ENCODE measurements at places on chromosomes 12 and 14.

DNA sequence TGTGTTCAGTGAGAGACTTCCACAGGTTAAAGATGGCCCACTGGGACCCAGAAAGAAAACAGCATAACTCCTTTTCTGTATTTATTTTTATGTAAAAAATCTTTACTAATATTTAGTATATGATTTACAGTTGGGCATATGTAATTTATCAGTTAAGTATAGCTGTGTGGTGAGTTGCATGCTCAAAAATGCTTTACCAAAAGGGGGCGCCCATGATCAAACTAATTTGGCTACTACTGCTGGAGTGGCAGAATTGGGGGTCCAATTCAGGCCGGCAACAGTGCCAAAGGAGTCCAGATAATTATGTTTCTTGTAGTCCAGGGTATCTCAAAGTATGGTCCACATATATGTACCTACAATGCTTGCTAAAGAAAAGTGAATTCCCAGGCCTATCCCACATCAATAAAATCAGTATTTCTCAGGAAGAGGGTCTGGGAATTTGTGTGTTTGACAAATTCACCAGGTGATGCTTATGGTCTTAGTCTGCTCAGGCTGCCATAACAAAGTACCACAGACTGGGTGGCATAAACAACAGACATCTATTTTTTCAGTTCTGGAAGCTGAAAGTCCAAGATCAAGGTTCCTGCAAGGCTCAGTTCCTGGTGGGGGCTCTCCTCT is 152.0 kb downstream of the KTN1 start:
- peak; percentile 4 for DNase-seq

- DNase-seq, result no peak
These were observed 62.3 kb upstream of the RFLNA start for GRCh38 chr12:124232654-124232987.

DNA sequence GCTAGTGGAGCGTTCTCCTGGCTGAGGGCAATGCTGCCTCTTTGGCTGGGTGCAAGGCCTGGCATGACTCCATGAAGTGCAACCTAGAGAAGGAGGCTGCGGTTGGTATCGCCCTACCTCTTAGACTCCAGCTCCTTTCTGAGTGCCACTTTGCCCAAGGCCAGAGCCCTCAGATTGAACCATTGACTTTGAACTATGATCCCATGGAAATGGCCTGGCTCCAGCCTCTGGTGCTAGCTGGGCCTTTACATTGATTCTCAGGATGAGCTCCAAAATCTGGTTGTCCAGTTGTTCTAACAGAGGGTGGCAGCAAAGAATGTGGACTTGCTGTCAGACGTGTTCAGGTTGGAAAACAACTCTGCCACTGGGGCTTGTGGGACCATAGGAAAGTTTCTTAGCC is 16.1 kb upstream of the SMOC1 start:
- no peak for DNase-seq

DNA sequence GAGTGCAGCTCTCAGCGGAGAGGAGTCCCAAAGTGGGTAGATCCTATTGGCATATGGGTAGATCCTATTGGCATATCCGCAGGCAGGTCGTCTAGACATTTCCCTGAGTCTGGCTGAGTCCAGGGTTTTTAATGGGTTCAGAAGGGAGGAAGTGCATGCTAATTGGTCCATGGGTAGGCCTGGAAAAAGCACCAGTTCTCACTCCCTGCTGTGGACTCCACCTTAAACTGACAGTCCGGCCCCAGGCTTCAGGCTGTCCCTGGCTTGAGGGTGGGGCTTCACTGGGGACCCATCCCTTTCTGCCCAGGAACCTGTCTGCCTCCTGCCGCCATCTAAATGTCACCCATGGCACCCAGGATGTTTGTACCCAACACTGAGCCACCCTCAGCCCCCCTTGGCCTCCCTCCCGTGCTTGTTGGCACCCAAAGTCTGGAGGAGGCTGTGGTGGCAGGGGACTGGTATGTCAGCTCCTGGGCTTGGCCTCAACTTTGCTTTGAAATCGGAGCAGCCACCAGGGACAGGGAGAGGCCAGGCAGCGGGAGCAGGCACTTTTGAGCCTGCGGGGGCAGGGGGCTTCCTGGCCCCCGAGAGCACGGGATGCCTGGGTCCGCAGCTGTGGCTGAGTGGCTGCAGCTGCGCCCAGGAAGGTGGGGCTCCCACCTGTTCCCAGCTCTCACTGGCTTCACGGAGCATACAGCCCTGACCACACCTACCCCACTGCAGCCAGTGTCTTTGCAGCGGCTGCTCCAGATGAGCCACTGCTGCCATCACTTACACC is 29.6 kb upstream of the YAF2 start:
- no peak for DNase-seq

- no peak for DNase-seq
These were observed 45.0 kb downstream of the SYNE3 start for GRCh38 chr14:95471476-95471875.

- DNase-seq, result no peak
These were observed 51.1 kb downstream of the ITPK1 start for GRCh38 chr14:93064411-93065271.

DNA sequence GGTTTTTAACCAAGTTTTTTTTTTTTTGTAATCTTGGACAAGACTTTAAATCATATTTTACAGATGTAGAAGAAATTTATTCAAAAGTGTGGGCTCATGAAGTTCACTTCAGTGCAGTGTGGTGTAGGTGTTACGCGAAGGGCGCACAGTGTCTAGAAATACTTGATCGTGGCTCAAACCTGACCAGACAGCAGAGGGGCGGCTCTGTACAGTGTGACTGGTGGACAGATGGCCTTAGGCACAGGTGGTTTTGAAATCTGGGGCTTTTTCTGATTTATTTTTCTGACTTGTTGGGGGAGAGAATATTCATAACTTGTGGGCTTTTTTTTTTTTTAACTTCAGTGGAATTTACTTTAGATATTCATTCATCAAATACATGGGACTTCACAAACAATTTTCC is 179.2 kb downstream of the PELI2 start:
- no peak for DNase-seq

GRCh38 chr12:39157696-39158342 is 252.4 kb upstream of the CPNE8 start:
- no peak for DNase-seq

- DNase-seq, result no peak
These were observed 163.4 kb downstream of the GARIN6 start for GRCh38 chr12:99810718-99811593.

DNA sequence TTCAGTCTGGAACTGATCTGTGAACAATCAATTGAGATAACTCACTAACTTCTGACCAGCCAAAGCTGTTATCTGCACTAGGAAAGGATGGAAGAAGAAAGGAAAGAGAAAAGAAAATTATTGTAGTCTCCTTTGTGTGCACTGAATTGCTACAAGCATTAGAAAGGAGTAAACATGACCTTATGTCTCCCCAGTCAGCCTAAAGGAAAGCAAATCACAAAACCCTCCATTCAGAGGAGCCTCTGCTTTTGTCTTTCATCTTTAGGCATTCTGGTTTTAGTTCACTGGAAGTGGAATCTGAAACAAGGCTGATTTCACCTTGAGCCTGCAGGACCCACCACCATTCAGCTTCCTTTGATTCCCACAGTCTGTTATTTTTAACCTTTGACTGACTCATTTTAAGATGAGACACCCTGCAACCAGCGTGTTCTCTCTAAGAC is 26.0 kb downstream of the TBX3 start:
- DNase-seq, result no peak

DNA sequence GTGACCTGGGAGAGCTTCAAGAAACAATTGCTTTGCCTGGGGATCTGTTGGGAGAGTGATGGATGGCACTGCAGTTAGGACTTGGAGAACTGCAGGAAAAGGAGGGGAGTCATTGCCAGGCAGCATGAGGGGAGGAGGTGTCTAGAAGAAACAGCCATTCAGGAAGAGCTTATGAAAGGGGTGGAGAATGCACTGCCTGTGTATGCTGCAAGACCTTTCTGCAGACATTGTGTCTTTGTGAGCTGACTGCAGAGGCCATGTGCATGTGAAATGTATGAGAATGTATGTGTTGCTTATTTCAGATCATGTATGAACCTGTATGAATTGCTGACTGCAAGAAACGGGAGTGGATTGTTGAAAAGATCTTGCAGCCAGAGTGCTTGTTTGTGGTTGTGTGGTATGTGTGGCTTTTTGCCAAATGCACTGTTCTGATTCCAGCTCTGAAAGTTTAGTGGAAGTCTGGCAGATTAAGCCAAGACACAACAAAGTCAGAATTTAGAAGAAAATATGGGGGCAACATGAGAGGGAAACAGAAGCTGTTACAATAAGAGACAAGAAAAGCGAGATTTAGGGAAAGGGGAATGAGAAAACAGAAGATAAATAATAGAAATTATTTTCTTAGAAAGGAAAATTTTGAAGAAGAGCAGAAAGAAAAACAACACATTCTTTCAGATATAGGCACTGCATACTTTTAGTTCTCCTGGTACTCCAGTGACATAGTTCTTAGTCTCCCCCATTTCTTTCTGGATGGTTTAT is 9.8 kb upstream of the RIMKLB start:
- no peak for DNase-seq

GRCh38 chr14:65847075-65847847 is 434.7 kb downstream of the FUT8 start:
- no peak for DNase-seq

GRCh38 chr12:121222847-121223246 is 12.9 kb downstream of the P2RX4 start:
- no peak for DNase-seq

- no peak for DNase-seq
These were observed 107.5 kb downstream of the ADGRD1 start for GRCh38 chr12:131061041-131061806.

- no peak for DNase-seq
These were observed 18.0 kb downstream of the RHOF start for GRCh38 chr12:121775501-121775900.

DNA sequence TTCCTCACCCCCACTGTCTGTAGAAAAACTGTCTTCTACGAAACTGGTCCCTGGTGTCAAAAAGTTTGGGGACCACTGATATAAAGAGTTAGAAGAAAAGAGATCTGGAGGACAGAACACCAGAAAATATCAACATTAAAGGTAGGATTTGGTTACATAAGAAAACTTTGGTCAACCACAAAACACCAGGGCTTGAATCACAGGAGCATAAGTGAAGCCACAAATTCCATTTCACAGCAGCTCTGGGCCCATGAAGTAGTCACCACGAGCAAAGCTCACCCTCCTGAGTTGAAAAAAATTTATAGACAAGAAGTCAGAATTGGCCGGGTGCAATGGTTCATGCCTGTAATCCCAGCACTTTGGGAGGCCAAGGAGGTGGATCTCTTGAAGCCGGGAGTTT is 19.4 kb downstream of the RALGAPA1 start:
- no peak for DNase-seq

DNA sequence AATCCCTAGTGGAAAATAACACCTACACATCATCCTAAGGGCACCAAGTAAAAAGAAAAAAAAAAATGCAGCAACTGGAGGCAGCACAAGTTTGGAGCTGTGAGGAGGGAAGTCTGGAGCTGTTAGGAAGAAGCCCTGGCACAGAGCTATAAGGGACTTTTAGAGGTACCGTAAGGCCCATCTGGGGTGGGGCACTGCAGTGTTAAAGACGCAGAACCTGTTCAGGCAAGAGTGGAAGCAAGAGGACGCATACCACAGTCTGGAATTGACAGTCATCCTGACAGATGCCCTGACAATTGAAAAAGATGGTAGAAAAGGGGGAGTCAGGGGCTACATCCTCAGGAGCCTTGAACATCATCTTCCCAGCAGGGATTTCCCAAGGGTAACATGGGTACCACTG is 195.9 kb upstream of the PLEKHG7 start:
- DNase-seq, result no peak

All from hypothalamus (tissue), 51 donors.